ENCODE measurements at places on chromosomes 3 and 15.

DNA sequence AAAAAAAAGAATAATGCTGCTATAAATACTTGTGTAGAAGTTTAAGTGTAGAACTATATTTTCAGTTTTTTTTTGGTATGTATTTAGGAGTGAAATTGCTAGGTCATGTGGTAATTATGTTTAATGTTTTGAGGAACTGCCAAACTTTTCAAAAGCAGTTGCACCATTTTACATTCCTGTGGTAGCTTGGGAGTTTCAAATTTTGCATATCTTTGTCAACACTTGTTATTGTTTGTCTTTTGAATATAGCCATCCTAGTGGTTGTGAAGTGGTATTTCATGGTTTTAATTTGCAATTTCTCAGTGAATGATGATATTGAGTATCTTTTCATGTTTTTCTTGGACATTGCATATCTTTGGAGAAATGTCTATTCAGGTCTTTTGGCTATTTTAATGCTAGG lies 30.4 kb downstream of the SKIL start:
- DNase-seq: no peak

- no peak for DNase-seq
Measured at GRCh38 chr3:74651885-74652284, 37.4 kb upstream of the CNTN3 start.

- no peak for DNase-seq
Measured at GRCh38 chr3:111979434-111980038, 710 bp downstream of the ABHD10 start.

- DNase-seq: no peak
Measured at GRCh38 chr15:75656813-75657212, 9.1 kb downstream of the SNX33 start.

GRCh38 chr3:37752649-37753025 lies 109.0 kb upstream of the CTDSPL start:
- DNase-seq: no peak

DNA sequence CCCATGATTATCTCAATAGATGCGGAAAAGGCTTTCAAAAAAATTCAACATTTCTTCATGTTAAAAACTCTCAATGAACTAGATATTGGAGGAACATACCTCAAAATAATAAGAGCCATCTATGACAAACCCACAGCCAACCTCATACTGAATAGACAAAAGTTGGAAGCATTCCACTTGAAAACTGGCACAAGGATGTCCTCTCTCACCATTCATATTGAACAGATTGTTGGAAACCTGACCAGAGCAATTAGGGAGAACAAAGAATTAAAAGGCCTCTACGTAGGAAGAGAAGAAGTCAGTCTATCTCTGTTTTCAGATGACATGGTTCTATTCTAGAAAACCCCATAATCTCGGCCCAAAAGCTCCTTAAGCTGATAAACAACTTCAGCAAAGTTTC lies 274.5 kb upstream of the MANF start:
- no peak for DNase-seq

- DNase-seq: no peak
Measured at GRCh38 chr3:138062037-138062436, 52.1 kb downstream of the CLDN18 start.

- no peak for DNase-seq
Measured at GRCh38 chr3:61066800-61067199, 184.5 kb downstream of the FHIT start.

GRCh38 chr3:194007592-194008337 lies 128.2 kb upstream of the HES1 start:
- DNase-seq: no peak

DNA sequence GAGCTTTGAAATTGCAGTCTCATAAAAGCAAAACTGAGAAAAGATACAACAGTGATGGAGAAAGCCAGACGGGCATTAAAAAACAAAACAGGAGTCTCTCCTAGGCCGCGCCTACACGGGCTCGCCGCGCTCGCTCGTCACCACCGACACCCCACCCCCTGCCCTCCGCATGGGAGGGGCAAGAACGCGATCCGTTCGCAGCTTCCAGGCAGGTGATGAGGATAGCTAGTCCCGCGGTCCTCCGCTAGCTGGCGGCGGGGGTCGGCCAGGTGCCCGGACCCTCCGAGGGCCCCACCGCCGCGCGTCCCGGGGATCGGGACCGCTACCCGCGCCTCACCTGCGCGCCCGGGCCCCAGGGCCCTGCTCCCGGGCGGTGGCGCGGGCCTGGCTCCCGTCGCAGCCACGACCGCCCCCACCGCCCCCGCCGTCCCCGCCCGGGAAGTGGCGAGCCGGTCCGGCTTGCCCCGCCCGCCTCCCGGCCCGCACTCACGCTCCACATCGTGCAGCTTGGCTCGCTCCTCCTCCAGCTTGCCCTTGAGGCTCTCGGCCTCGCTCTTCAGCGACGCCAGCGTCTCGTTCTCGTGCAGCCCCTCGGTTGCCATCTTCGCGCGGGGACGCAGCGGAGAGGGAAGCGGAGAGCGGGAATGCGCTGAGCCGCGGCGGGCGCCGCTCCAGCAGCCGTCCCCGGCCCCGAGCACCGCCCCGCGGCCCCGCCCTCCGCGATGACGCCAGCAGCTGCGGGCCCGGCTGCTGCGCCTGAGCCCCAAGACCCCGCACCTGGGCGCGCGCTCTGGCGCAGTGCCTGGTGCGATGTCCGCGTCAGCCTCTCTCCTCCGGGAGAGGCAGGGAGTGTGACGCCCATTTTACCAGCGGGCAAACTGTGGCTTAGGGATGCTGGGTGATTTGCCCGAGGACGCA lies 11.7 kb downstream of the GNB5 start:
- DNase-seq: peak; percentile 81

GRCh38 chr3:50474717-50475116 lies 28.7 kb downstream of the CACNA2D2 start:
- no peak for DNase-seq

- no peak for DNase-seq
Measured at GRCh38 chr3:77001062-77001701, 38.7 kb upstream of the ROBO2 start.

DNA sequence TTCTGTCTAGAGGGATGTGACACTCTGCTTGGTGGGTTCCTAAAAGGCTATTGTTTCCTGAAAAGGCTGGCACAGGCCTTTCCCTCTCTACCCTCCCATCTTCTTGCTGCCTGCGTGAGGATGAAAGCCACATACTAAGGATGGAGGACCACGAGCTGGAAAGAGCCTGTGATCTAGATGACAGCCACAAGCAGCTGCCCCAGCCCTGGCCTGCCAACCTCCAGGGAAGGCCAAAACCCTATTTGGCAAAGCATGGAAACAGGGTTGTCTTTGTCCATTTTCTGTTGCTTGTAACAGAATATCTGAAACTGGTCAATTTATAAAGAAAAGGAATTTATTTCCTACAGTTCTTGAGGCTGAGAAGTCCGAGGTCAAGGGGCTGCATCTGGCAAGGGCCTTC lies 144.5 kb downstream of the FBLN2 start:
- no peak for DNase-seq

- no peak for DNase-seq
Measured at GRCh38 chr3:50480471-50480870, 23.0 kb downstream of the CACNA2D2 start.

DNA sequence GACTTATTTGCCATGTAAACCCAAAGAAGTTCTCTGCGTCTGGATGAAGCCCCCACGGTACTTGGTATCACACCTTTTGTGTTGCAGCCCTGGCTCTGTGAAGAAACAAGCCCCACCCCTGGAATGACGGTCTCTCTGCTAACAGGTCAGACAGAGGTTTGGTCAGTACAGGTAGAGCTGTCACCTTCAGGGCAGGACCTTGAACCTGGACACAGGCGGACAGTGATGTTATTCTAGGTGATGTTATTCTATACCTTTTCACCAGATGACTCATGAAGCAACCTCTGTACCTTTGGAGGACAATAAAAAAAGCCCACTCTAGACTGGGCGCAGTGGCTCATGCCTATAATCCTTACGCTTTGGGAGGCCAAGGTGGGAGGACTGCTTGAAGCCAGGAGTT lies 11.0 kb upstream of the GMPPB start:
- DNase-seq: no peak

GRCh38 chr3:48899273-48899672 lies 591 bp upstream of the SLC25A20 start:
- DNase-seq: no peak

GRCh38 chr3:14148041-14148985 lies 23.5 kb downstream of the TMEM43 start:
- no peak for DNase-seq

DNA sequence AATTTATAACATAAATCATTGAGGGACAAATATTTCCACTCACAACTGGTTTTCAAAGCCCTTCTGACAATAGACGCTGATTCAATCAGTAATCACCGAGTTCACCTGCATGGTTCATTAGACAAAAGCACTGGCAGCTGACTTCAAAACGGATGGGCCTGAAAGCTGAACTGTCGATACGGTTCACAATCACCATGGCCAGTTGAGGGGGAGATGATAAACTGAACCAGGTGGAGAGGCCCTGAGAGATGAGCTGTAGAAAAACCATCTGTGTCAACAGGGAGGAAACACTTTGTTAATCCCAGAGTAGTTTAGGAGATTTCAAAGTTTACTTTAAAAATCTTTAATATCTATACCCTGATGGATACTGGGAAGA lies 75.0 kb downstream of the PEX5L start:
- DNase-seq: no peak

DNA sequence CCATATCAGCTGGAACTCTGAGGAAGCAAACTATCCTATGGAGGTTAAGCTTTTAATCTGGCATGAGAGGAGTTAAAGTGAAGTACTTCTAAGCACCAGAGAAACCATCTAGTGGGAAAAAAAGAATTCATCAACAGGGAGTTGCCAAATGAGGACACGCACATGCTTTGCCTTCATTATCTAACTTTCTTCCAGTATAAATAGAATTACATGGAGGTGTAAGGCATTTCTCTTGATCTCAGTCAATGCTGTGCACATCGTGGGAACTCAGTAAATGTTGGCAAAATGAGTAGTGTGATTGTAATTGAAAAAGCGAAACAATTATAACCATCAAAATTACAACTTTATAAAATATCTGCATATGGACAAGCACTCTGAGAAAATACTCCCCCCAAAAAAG lies 8.0 kb upstream of the GSK3B start:
- DNase-seq: no peak

DNA sequence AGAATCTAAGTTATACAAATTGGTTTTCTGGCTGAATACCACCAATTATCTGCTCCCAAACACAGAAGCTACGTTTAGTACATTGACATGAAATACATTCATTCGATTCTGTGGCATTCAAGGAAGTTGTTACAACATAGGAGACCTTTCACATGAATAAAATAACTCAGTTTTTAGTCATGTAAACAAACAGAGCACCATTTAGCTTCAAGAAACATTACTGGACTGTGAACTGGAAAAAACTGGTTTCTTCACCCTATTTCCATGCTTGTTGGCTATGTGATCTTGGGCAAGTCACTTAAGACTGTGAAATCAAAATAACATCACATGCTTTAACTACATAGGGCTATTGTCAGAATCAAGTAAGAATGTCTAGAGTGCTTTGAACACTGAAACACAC lies 46.2 kb downstream of the NRG4 start:
- no peak for DNase-seq

- DNase-seq: no peak
Measured at GRCh38 chr15:27514526-27514925, 543.5 kb downstream of the GABRG3 start.

DNA sequence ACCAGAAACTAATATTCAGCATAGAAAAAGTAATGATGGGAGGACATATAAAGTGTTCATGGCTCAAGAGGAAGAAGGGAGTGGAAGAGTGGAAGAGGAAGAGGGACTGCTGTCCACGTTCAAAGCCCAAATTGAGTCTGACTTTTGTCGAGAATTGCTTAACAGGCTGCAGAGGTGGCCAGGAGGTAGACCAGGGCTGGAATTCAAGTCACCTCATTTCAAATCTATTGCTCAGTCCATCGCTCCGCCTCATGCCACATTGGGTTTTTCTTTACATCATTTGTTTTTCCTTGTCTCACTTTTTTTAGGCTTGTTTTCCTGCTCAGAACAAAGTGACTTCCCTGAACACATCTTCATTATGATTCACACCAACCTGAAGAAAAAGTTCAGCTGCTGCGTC lies 97.0 kb downstream of the RPL39L start:
- no peak for DNase-seq

- DNase-seq: no peak
Measured at GRCh38 chr3:168714609-168715240, 619.0 kb upstream of the GOLIM4 start.

DNA sequence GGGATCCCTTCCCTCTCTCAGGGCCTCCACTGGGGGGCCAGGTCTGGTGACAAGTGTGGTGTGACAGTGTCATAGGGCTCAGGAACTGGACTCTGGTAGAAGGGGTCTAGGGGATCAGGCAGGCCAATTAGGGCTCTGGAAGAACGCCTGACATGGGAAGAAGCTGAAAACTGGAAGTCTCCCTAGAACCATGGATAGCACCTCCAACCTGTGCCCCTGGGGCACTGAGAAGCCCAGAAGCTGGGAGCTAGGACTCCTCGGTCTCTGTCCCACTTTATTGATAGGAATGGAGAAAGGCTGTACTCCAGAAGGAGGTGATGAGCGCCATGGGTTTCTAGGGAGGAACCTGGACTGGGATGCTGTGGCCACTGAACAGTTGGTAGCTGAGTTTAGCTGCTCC lies 30.7 kb downstream of the INSYN1 start:
- DNase-seq: no peak

GRCh38 chr15:101151288-101151687 lies 100.6 kb downstream of the CHSY1 start:
- no peak for DNase-seq

- no peak for DNase-seq
Measured at GRCh38 chr3:150319900-150320299, 88.2 kb upstream of the TSC22D2 start.

DNA sequence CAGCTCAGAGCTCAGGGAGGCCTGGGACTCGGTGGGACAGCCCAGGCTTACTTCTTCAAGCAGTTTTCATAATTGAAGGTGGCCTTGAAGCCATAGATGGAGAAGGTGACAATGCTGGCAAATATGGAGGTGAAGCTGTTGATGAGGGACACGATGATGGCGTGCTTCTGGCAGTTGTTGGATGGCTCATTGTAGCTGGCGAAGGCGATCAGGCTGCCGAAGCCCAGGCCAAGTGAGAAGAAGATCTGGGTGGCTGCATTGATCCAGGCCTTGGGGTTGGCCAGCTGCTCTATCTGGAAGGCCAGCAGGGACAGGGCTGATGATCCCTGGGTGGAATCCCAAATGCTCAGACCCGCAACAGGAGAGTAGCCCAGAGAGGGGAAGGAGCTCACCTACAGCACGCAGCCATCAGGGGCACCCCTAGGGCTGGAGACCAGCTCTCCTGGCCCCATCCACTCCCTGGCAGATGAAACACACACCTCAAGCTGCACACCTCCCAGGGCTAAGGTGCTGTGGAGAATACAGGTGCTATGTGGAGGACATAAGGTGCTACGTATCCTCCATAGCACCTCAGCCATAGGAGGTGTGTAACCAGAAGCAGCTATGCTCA lies 25.1 kb downstream of the SLC6A20 start:
- no peak for DNase-seq

DNA sequence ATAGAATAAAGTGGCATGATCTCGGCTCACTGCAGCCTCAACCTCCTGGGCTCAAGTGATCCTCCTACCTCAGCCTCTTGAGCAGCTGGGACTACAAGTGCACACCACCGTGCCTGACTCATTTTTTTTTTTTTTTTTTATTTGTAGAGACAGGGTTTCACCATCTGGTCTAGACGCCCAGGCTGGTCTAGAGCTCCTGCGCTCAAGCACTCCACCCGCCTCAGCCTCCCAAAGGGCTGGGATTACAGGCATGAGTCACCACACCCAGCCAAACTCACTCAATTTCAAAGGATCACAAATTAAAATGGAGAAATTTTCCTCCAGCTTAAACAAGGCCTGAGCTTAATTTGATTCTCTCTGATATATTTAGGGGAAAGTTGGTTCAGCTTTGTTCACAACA lies 27.3 kb upstream of the NMB start:
- peak; percentile 8 for DNase-seq

All from T-helper 22 cell (primary cell).